ENCODE measurements at places on chromosomes 12 and 14.

- peak; percentile 31 for DNase-seq
Observed at GRCh38 chr12:6342140-6342889, 439 bp upstream of the TNFRSF1A start.

GRCh38 chr14:72781561-72782508 is 112.1 kb downstream of the DPF3 start:
- DNase-seq: peak; percentile 45

GRCh38 chr12:128792398-128792797 is 31.4 kb downstream of the SLC15A4 start:
- DNase-seq: no peak

GRCh38 chr14:106547735-106548434 is 1021.5 kb downstream of the TMEM121 start:
- no peak for DNase-seq

DNA sequence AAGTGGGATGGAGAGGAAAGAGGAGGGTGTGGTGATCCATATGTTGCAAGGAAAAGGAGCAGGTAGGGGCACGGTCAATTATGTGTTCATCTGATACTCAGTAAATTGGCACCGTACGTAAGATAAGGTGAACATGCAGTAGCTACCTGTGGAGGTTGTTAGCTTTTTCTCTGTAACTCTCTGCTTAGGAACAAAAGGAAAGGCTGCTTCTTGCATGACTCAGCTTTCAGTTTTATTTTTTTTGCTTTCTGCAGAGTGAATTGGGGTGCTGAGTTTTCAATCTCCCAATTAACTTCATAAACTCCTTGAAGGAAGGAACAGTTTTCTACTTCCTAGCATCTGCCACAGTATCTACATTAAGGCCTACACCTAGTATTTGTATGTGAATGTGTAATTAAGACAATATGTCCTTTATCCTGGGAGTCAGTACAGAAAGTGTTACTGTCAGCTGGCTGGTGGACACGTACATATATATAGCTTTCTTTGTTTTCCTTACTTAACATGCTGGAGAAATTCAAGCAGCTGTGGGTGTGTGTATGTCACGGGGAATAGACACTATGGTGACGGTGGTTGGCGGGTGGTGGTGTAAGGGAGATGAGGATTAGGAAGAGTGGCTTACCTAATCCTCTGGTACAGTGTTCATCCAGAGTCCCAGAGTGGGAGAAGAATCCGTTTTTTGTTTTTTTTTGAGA is 40.1 kb upstream of the WNK1 start:
- no peak for DNase-seq

DNA sequence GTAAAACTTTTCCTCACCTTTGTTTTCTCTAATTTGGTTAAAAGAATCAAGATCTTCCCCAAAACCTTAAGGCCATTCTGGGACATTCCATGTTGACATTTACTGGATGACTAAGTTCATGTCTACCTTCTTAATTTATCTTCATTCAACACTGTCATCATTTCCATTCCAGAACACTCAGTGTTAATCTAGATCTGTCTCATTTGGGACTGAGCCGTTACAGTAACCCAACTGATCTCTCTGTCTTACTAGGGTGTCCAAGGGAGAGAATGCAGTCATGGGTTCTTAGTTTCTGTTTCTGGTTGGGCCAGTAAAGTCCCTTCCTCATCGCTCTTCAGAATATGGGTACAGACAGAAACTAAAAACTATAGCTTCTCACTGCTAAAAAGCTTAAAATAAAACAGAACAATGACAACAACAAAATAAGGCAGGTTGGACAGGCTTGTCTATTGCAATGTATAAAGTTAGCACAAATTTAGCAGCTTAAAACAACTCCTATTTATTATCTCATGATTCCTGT is 144.8 kb downstream of the ASCL1 start:
- no peak for DNase-seq

DNA sequence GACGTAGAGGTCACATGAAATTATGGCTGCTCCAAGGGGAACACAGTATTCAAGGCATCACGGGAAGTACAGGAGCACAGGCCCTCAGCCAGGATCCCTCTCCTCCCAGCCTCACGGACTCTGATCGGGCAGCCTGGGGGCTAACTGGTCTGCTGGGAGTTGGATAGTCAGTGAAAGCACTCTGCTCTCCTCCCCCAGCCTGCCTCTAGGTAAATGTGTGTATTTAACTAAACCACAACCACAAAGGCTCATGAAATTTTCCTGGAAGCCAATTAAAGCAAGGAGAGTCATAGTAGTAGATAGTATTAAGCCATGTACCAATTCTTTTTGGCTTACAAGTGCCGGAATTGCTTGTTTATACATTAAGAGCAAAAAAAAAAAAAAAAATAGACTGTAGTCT is 254.3 kb downstream of the MSRB3 start:
- no peak for DNase-seq

- DNase-seq: no peak
Observed at GRCh38 chr14:61226015-61226654, 55.0 kb downstream of the TMEM30B start.

- DNase-seq: no peak
Observed at GRCh38 chr14:90757452-90757851, 58.8 kb downstream of the TTC7B start.

DNA sequence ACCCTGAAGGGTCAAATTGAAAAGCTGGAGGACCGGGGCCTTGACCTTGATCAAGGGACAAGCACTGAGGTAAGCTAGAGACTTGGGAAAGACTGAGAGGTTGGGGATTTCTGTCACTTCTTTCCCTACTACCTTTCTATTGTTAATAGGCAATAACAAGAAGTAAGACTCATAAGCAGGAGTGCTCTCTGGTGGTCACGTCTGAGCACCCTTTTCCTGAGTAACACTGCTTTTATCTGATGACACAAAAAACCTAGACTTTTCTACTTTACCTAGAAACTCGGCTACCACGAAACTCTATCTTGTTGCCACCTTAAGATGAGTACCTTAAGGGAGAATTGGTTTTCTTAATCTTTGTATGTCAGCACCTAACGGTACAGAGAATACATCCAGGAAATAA is 35.5 kb upstream of the PPFIBP1 start:
- DNase-seq: no peak

DNA sequence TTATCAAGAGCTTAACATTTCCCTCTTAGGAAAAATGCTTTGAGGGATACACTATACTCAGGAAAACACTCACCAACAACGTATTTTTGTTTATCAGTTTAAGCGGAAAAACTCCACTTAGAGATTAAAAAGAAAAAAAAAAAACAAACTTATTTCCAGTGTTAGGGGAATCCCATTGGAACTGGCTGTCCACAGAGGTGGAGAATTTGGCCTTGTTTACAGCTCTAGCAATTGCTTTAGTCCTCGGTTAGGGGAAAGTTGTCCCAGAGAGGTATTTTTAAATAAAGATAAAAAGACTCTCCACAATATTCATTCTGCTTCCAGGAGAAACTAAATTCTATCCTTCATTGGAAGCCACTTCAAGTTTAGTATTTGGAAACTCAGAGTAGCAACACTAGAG is 21.6 kb upstream of the BMP4 start:
- DNase-seq: no peak

- DNase-seq: no peak
Observed at GRCh38 chr12:118850244-118850825, 131.0 kb upstream of the SRRM4 start.

DNA sequence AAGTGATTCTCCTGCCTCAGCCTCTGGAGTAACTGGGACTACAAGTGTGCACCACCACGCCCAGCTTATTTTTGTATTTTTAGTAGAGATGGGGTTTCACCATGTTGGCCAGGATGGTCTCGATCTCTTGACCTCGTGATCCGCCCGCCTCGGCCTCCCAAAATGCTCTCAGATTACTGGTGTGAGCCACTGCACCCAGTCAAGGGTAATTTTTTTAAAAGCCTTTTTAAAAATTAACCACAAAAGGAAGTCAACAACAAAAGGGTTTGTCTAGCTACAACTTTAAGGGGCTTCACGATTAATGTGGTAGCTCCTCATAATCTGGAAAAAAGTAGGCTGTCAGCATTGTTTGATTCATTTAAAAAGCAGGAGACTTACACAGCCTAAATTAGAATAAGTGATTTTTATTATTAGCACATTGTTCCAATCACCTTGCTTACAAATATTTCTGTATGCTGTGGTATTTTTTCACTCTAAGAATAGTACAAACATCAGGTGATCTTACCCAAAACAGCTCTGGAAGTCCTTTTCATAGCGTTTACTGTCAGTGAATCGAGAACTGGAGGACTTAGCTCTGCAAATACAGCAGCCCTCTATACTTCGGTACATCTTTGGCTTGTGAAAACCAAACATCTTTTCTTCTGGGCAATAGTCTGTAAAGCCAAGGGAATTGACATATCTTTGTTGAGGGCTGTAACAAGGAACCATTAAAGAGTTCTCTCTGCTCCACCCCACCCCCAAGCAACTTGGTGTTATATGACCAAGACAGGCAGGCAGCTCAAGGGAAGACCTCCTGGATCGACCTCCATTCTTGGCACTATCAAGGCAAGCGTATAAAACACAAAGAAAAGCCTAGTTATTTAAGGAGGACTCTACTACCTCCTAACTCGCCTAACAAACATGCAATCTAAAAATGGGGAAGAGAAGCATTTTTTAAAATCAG is 28.1 kb downstream of the SINHCAF start:
- DNase-seq: no peak

DNA sequence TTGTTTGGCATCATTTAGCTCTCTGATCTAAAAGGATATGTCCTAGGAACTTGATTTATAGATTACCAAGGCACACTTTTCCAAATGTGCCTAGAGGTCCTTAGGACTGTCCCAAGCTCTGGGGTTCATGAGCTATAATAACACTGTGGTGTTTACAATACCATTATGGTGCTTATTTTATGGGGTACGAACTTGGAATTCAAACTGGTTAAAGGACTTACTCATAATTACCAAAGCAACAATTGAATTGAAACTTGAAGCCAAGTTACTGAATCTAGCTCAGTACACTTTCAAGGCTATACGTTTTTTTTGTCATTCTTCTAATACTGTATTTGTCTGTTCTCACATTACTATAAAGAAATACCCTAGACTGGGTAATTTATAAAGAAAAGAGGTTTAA is 9.6 kb upstream of the TEP1 start:
- no peak for DNase-seq

GRCh38 chr12:9779209-9779608 is 18.5 kb upstream of the CD69 start:
- no peak for DNase-seq

DNA sequence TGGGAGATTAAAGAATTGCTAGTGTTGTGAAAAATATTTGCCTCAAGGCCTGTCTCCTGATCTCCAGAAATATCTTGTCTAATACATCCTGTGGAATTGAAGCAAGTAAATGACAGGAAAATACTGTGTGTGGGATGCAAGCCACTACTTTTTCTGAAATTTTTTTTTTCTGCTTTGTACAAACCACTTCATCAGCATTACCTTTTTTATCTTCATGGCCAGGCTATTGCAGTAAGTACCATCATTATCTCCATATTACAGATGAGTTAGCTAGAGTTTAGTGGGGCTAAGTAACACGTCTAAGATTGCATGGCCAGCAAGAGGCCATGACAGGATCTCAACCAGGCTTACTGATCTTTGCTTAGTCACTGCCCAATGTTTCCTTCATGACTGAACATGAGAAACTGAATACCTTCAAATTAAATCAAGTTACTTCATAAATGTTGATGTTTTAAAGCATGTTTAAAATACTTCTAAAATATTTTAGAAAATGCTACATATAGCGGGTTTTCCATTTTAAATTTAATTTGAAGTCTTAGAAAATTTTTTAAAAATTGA is 273.7 kb downstream of the SLC6A15 start:
- DNase-seq: no peak

DNA sequence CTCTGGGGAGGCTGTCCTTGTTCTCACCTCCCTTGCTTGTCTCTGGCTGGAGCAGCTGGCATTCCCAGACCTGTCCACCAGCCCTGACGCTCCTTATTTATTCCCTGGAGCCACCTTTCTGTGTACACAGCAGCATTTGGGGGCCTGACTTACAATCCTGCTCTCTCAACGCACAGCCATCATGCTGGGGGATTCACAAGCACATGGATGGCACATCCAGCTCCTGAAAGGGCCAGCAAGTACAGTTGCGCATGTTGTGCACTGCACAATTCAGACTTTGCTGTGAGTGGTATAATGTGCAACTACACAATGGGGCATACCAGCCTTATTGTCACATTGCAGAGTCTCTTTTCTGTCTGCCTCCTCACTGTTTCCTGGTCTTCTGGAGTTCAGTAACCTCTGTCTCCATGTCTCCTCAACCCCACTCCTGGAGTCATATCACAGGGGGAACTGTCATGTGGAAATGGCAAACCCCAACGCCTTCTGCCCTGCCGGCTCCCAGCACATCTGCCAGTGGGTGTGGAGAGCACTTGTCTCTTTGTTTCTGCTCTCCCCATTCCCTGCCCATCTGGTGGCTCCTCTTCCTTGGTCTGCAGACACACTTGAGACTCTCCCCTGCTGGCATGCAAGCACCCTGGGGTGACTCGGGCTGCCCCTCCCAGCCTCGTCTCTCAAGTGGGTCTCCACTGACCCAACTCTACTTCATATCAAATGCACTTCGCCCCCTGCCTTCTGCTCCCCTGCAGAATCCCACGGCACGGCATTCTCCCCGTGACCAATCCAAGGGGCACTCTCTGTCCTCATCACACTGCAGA is 41.2 kb upstream of the MEG3 start:
- DNase-seq: no peak

GRCh38 chr12:110972866-110973265 is 52.5 kb upstream of the MYL2 start:
- DNase-seq: no peak

DNA sequence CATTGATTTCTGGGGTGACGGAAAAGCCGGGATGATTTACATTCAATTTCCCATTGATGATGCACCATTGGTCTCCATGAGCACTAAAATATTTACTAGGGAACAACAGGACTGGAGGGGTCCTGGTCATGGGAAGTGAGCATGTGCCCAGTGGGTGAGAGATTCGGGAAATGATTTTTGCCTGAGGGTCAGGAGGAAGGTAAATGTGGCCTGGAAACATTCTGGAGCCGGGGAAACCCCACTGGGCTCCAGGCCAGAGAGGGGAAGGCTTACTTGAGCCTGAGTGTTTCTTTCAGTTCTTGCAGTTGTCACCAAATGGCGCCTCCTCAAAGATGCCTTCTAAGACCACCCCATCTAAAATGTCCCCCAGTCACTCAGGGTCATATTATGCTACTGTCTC is 532.3 kb upstream of the TBX3 start:
- no peak for DNase-seq

DNA sequence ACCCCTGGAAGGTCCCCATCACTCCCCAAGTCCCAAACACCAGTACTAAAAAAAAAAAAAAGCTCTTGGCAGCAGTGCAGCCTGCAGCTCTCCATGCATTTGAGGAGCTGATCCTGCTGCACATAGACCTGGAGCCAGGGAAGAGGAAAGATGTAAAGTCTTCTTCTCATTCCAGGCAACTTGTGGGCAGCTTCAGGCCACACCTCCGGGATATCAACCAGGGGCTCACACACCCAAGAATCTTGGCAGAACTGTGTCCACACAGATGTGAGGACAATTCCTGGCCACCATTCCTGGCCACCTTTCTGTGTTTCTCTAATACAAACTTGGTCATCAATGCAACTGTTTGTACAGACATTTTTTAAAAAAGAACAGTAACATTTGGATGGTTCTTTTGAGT is 72.7 kb downstream of the TMEM132C start:
- no peak for DNase-seq

All from amniotic stem cell (primary cell).